ENCODE measurements at places on chromosomes 12 and 14. TPM values are rescaled to one million over a fixed set of nuclear protein-coding genes. Genes with fewer than 3 reads are reported as not detected.

GRCh38 chr14:70108419-70108818, 80.3 kb downstream of the SLC8A3 start:
- no peak for DNase-seq

GRCh38 chr12:127277882-127278281, 989.1 kb upstream of the TMEM132C start:
- DNase-seq: no peak

DNA sequence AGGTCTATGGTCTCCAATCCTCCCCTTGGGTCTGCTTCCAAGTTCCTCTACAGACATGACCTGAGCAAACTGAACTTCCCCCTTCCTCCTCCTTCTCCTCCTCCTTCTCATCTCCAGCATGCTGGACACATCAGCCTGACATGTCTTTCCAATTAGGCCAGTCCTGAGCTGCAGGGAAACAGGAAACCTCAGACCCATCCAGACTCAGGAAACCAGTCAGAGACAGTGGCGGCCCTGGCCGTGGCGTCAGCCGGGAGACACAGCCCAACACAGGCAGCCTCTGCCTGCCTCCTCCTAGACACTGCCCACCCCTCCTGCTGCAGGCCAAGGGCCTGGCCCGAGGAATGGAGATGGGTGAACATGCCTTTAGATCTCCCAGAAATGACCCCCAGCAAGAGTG, 468.8 kb downstream of the BCL11B start:
- DNase-seq: no peak

DNA sequence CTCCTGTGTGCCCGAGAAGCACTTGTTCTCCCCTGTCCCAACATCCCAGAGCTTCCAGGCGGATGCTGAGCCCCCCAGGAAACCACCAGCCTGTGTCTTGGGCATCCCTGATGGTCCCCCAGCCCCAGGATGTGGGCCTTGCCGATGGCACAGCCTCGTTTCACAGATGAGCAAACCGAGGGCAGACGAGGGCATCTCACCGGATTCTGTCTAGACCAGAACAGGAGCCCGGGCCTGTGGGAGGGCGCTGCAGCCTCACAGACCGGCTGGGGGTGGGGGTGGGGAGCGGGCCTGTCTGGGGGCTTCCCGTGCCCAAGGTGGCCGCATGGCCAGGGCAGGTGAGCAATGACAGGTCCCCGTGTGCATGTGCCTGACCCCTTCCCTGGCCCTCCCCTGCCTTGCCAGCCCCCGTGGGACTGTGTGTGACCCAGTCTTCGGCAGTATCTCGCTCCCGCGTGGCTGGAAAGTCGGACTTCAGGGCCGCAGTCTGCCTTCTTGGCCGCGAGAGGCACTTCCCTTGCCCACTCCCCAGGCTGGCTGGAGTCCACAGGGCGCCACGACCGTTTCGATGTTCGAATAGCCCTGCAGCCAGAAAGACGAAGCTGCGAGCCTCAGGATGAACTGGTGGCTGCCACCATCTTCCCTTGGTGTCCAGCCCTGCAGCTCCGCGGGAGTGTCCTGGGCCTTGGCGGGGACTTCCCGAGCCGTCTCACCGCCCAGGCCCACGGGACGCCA, 8.9 kb downstream of the RFLNA start:
- no peak for DNase-seq

- no peak for DNase-seq
Measured at GRCh38 chr14:23438101-23438971, 2.9 kb upstream of the MYH7 start.

- DNase-seq: no peak
Measured at GRCh38 chr12:22828066-22828465, 203.1 kb downstream of the ETNK1 start.

The COL2A1 gene
- not detected for total RNA-seq
